Right lobe of liver (tissue), 6 donors: ENCODE measurements at places on chromosomes 1 and 21.

- no peaks in the 10 kb centered on the region for H3K27me3 ChIP-seq
- H3K27ac ChIP-seq, result no peak overlapping the region
- no peaks in the 10 kb centered on the region for H3K4me1 ChIP-seq
- H3K4me3 ChIP-seq, result no peak overlapping the region
Observed at GRCh38 chr21:42561762-42562650, 48.4 kb downstream of the SLC37A1 start.

DNA sequence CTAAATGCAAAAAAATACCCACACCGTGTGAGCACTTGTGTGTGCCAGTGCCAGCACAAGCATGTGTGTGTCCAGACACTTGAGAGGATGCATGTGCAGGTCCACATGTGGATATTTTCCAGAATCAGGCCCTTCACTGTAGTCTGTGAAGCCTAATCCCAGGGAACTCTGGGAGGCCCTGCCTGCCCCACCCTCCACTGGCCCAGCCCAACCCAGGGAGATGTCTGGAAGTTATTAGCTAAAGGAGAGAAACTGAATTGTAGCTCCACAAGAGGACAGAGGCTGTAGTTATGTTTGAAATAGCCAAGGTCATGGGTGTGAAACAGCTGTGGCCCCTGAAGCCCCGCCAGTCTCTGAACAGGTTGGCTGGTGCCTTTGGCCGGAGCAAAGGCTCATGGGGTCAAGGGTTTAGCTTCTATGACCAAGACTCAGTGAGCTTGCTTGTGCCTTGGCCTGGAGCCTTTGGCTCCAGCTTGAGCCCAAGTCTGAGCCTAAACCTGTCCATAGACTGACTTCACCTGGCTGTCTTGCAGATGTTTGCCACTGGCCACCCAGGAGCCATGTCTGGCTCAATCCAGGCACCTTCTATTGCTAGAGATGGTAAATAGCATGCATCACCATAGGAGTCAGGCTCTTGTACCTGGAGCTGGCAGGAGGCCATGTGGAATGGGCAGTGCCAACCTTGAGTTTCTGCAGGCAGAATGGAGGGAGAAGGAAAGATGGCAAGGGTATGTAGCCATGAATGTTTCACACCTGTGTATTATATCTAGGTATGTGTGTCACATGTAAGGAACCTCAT, 69.9 kb downstream of the TMEM53 start:
- H3K27ac ChIP-seq, result no peak overlapping the region
- no peak overlapping the region for H3K4me3 ChIP-seq
- no peak for DNase-seq

DNA sequence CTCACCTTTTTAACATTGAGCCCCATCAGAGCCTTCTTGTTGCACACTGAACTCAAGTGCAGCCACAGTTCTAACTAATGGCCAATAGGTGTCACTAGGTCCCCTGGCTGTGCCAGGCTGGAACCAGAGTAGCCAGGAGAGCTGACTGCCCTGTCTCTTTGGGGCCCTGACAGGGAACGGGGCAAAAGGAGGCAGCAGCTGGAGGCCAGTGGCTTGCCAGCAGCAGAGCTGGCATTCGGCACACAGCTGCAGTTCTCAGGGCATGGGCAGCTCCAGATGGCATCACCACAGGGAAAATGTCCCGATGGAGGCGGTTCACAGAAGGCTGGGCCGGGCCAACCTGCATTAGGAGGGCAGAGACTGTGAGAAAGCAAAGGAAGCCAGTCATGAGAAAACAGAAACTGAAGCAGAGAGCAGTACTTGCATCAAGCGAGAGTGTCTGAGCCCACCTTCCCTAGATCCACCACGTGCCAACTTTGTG, 188.6 kb downstream of the FCRL5 start:
- peak; percentile 50 for DNase-seq
- H3K27ac ChIP-seq, result no peak overlapping the region
- H3K4me3 ChIP-seq, result no peak overlapping the region
- H3K36me3 ChIP-seq, result no peaks in the 10 kb centered on the region

GRCh38 chr21:45607909-45608295, 35.6 kb upstream of the PCBP3 start:
- no peaks in the 10 kb centered on the region for H3K4me1 ChIP-seq
- H3K36me3 ChIP-seq, result no peaks in the 10 kb centered on the region
- DNase-seq, result peak; percentile 26

- H3K27ac ChIP-seq, result no peak overlapping the region
- no peaks in the 10 kb centered on the region for H3K4me1 ChIP-seq
- no peak overlapping the region for H3K4me3 ChIP-seq
Observed at GRCh38 chr1:205930799-205931281, 12.4 kb downstream of the SLC26A9 start.

DNA sequence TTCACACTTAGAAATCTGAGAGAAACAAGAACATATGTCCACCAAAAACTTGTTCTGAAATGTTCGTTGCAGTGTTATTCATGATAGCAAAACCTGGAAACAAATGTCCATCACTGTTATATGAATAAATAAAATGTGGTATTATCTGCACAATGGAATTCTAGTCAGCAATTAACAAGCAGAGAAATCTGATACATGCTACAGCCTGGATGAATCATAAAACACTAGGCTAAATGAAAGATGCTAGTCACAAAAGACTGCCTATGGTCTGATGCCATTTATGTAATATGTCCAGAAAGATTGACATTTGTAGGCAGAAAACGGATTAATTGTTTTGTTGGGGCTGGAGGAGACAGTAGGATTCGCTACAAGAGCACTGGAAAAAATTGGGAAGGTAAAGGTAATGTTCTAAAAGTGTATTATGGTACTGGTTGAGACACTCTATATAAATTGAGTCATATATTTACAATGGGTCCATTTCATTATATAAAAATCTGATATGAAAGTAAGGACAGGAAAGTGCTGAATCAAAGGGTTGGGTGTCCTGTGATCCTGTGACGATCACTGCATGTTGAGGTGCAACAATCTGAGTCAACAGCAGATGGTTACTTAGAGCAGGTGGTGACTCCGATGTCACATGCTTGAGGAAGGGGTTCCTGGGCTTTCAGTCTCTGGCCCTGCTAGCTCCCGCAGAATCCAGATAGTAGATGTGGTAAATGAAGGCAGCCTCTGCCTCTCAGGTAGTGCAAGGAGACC, 102.1 kb upstream of the NBPF4 start:
- H3K36me3 ChIP-seq, result no peaks in the 10 kb centered on the region
- H3K27me3 ChIP-seq, result no peaks in the 10 kb centered on the region
- H3K27ac ChIP-seq, result no peak overlapping the region
- DNase-seq, result no peak
- H3K4me1 ChIP-seq, result no peaks in the 10 kb centered on the region
- H3K4me3 ChIP-seq, result no peak overlapping the region
